Fibroblast of skin of left quadriceps (primary cell): ENCODE measurements at places on chromosomes 2 and 18.

DNA sequence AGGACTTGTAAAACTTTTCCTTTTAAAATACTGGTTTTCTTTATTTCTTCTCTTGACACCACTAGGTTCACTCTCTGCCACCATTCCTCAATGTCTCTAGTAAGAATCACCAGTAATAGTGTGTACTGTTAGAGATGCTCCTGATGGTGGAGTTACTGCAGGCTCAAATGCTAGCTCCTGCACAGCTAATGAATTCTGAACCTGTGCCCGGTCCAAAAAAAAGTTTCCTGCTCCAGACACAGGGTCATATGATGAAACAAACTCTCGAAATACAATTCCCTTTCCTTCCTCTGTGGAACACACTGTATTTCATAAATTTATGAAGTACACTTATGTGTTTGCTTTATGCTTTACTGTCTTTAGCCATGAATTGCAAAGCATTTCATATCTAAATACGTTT lies 19.2 kb downstream of the PMS1 start:
- DNase-seq = no peak

GRCh38 chr2:123518367-123518766 lies 506.7 kb upstream of the CNTNAP5 start:
- peak; percentile 17 for DNase-seq

DNA sequence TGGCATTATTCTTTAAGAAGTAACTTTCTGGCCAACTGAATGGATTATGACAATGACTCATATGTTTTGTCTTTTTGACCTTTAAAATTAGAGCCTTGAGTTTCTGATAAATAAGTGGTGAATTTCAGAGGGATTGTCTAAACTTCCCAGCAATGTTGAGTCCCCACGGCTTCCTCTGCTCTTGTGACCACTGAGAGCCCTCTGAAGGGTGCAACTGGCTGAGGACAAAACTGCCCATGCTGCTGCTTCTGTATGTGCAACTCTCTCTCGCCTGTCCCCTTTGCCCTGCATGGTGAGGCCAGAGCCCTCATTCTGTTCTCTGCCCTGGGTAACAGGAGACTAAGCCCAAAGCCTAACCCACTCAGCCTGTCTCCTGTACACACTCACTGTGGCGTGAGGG lies 52.7 kb upstream of the SLC14A1 start:
- no peak for DNase-seq

DNA sequence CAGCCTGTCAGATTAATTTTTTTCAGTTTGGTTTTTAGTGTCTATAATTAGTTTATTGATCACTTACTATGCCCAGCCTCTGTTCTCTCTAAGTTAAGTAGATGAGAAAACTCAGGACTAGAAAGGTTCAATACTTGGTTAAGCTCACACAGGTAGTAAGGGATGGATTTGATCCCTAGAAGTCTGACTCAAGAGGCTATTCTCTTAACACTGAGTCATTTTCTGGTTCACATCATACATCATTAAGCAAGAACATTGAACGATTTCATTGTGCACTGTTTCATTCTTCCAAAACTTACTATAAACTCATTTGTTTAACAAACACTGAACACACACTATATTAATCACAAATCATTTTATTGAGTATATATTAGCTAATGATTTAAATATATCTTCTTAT lies 54.1 kb upstream of the SLC38A11 start:
- DNase-seq = no peak

GRCh38 chr2:125543968-125544514 lies 1111.9 kb upstream of the GYPC start:
- no peak for DNase-seq
